Right renal pelvis (tissue), 4 donors: ENCODE measurements at places on chromosomes 4 and X.

DNA sequence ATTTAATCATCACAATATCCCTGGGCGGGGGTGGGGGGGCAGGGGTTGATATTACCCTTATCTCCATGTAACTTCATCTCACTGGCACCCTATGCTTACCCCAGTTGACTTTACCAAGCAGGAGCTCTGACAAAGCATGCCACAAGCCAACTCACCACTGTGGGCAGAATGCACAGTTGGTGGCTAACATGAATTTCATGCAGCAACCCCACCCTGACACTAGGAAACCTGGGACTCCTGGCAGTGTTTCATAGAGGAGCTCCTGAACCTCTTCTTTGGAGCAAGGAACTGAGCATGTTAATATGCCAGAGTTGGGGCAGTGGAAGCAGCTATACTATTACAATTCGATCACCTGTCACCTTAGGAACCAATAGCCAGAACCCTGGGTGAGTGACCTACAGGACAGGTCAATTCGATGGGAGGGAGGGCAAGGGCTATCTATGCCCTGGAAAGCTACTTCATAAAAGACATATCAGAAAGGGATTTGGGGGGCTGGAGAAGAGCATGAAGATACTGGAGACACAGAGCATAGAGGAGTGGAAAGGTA is 97.2 kb upstream of the ACSL4 start:
- no peak for DNase-seq

- no peak for DNase-seq
These were observed 19.3 kb upstream of the DUSP9 start for GRCh38 chrX:153627675-153628111.

GRCh38 chr4:106258145-106259045 is 57.6 kb downstream of the TBCK start:
- no peak for DNase-seq

GRCh38 chr4:82194329-82194728 is 179.5 kb downstream of the HNRNPD start:
- DNase-seq: no peak

DNA sequence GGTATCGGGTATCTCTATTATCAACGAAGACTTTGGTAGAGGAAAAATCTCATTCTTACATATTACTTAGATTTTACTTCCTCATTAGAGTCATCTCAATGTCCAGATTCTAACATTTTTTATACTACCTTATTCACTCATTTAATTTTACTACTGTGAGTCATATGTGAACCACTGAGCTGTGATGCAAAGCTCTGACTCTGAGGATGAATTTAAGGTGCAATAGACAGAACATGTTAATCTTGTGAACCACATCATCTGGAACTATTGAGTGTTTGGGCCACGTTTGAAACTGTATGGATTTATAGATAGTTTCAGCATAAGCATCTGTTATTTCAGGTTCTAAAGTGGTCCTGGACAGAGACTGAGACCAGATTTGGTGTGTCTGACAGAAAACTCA is 78.4 kb downstream of the PWWP3B start:
- no peak for DNase-seq

- DNase-seq: no peak
These were observed 64.2 kb downstream of the IRF2 start for GRCh38 chr4:184409911-184410692.

- DNase-seq: no peak
These were observed 99.2 kb downstream of the PSAPL1 start for GRCh38 chr4:7335344-7336066.

GRCh38 chrX:119618439-119618838 is 12.2 kb upstream of the NKRF start:
- DNase-seq: no peak

DNA sequence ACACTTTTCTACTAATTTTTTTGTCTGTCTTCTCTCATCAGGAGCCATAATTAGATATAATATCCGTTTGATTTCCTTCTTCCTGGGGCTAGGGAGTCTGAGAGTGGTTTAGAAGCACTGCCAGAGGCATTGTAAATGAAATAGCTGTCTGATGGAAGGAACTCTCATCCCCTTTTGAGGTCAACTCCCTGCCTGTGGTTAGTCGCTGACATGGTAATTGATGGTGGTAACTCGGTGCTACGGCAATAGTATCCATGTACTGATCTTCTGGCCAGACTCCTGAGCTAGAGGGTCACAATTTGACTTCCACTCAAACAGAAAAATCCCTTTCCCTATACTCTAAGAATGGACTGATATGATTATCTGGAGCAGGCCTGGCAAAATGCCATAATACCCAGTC is 108.1 kb upstream of the TRPC5 start:
- no peak for DNase-seq

- DNase-seq: no peak
These were observed 31.4 kb upstream of the REST start for GRCh38 chr4:56876264-56876663.

DNA sequence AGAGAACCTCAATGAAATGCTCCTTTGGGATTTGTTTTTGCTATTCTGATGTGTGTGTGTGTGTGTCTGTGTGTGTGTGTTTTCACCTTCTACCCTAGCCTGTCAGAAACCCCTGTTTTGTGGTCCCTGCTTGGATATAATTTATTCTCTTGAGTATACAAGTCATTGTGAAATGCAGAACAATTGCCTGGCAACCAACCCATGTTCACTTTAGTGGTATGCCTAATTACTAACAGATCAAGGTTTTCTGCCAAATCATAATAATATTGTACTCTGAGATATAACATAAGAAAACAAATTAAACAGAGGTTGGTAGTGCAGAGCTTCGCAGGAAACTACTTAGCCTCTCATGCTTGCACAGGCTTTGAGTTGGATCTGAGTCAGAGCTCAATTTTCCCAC is 7.0 kb upstream of the TET2 start:
- no peak for DNase-seq

DNA sequence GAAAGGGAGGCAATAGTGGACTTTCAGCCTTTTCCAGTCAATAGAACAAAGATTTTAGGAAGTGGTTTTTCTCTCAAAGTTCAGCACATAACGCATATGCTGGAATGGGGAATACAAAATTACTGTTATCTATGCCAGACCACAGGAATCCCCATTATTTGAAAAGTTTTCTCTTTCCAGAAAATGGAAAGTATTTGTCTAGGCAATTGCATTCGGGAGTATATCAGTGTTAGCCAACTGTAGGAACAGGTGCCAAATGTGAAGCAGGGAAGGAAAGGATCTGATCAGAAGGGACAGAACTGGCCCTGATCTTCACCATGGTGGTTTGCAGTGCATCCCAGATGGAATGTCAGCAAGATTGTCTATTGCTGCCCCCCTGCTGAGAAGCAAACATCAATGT is 213.6 kb downstream of the CPE start:
- DNase-seq: no peak

GRCh38 chrX:15645266-15645665 is 19.3 kb downstream of the CLTRN start:
- DNase-seq: no peak

- DNase-seq: no peak
These were observed 275.4 kb upstream of the PITX2 start for GRCh38 chr4:110898290-110898689.

DNA sequence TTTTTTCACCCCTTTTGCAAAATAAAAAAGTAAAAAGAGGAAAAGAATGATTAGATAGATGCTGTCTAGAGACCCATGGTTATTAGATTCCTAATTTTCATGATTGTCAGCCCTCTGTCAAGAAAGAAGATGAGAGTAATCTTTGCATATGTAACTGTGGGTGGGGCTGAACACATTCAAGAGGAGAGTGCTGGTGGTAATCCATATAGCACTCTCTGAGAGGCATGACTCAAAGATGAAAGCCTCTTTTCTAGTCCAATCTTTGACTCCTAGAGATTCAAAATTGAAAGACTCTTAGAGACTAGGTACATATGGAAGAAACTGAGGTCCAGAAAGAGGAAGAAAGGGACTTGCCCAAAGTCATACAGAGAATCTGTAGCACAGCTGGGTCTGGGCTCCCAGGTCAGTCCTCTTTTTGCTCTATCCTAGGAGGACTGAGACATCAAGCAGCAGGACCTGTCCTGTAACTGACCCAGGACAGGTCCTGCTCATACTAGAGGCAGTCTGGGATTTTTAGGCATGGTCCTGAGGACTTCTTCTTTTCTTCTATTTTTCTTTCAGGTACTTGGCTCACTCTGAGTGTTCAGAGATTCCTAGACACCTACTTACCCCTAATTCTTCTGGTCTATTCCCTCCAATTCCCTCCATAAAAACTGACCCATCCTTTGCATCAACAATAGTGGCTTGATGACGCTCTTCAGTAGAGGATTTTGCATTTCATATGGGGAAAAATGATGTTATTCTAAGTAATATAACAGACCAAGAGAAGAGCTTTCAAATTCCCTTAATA is 23.8 kb downstream of the VSIG4 start:
- DNase-seq: no peak

- no peak for DNase-seq
These were observed 134.9 kb upstream of the GRIA3 start for GRCh38 chrX:123049071-123049625.

- DNase-seq: no peak
These were observed 818.7 kb downstream of the PCDH7 start for GRCh38 chr4:31538877-31539276.

DNA sequence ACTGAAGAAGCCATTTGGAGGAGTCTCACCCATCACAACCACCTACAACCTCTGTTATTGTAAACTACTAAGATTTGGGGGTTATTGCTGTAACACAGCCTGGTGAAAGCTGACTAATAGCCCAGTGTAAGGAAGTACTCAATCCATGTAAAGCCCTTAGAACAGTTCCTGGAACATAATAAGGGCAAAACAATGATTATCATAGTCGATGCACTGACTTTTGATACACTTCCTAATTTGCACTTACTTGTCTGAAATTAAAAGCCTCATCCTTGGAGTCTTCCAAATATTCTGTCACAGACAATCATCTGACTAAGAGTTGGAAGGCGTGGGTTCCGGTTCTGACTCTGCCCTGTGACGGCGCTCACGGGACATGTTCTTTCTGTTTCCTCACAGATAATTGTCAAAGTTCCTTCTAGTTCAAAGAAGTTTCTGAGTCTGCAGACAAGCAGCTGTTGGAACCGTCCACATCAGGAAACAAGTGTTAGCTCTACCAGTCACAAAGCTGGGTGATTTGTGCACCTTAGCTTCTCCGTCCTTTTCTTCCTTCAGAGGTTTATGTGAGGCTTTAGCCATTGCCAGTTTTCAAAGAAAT is 33.4 kb upstream of the RASGEF1B start:
- DNase-seq: no peak

DNA sequence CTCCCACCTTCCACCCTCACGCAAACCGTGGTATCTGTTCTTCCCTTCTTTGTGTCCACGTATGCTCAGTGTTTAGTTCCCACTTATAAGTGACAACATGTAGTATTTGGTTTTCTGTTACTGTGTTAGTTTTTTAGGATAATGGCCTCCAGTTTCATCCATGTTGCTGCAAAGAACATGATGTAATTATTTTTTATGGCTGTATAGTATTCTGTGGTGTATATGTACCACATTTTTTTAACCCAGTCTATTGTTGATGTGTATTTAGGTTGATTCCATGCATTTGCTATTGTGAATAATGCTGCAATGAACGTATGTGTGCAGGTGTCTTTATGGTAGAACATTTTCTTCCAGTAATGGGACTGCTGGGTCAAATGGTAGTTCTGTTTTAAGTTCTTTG is 228.1 kb downstream of the FBXO8 start:
- no peak for DNase-seq

GRCh38 chr4:2750719-2751605 is 5.2 kb downstream of the TNIP2 start:
- no peak for DNase-seq

DNA sequence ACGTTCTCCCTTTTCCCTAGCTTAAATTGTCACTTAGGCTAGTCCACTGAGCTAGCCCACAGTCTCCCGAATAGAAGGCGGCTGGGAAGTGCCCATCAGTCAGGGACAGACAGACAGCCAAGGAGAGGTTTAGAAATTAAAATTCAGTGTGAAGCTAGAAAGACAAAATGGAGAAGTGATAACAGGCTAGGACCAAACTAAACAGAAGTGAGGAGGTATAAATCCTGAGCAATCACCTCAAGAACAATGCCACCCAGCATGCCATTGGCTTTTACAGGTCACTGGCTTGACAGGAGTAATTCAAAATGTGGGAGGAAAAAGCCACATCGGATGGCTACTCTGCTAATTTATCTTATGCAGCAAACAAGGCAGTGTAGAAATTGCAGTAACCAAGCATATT is 138.9 kb downstream of the MAPK10 start:
- DNase-seq: no peak

GRCh38 chrX:41384051-41384705 is 50.2 kb downstream of the DDX3X start:
- no peak for DNase-seq

GRCh38 chr4:1952719-1953118 is 56.1 kb downstream of the NELFA start:
- DNase-seq: no peak

- DNase-seq: no peak
These were observed 709 bp downstream of the GPAT3 start for GRCh38 chr4:83536362-83537272.

DNA sequence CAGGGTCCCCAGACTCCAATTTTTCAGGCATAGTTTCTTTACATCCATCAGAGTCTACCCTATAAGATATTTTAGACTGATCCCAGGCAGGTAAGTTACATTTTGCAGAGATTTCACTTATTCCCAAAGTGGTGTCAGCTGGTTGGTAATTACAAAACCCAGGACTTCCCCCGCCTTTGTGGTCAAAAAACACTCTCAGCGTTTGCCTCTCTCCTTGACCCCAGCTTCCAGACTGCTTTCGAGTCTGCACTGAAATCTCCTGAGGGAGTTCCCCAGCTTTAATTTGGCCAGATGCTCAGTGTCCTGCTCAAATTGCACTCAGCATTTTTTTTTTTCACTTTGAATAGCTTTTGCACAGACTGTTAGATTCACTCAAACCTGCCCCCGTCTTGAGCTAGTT is 11.2 kb upstream of the AMOT start:
- DNase-seq: no peak

DNA sequence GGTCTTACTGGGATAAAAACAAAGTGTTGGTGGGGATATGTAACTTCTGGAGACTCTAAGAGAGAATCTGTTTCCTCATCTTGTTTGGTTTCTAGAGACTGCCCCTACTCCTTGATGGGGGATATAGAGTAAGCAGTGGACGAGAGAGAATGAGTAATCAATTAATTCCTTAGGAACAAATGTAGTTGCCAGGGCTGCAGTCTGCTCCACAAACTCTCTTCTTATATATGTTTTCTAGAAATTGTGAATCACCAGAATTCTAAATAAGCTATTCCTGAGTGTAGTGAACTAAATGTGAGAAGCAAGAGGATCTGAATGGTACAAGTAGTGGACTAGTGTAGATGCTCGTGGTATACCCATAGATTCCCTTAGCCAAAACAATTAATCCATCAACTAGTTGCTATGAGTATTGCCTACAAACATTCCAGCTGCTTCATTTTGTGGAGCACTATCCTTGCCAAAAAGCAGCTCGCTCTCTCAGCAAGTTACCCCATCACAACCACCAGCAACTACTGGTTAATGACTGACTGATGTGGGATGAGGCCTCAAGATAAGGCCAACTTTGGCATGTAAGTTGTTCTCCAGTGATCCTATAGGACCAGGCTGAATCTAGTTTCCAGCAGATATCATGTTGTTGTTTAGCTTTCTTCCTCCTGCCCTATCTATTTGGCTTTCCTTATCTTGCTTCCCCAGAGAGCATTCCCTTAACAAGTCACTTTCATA is 273.0 kb downstream of the SLC7A11 start:
- no peak for DNase-seq

- no peak for DNase-seq
These were observed 74.8 kb upstream of the STIM2 start for GRCh38 chr4:26785810-26786209.

- DNase-seq: no peak
These were observed 38.2 kb downstream of the HTRA3 start for GRCh38 chr4:8307714-8308113.
